ENCODE measurements at places on chromosomes 4 and X. TPM values are rescaled to one million over a fixed set of nuclear protein-coding genes. Genes with fewer than 3 reads are reported as not detected.

The MAGT1 gene
- total RNA-seq: 51.8 TPM

- no peak for DNase-seq
Measured at GRCh38 chrX:15438332-15438731, 54.1 kb upstream of the VEGFD start.

DNA sequence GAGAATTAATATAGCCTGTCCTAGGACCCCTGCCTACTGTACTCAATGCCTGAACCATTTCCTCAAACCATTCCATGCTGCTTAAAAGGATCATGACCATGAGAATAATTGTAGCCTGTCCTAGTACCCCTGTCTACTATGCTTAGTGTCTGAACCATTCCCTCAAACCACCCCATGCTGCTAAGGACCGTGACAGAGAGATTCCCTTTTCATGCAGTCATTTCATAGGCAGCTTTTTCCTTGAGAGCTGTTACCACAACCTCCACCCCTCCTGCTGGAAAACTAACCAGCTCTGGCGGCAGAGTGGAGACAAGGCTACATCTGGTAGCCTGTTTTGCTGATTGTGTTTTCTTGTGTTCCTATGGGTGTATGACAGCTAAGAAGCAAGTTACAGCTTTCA, 174.9 kb upstream of the SMARCAD1 start:
- DNase-seq: no peak

- no peak for DNase-seq
Measured at GRCh38 chrX:40385256-40385655, 195.5 kb upstream of the ATP6AP2 start.

GRCh38 chr4:63786171-63786570, 623.1 kb downstream of the TECRL start:
- DNase-seq: no peak
